GM03348 (cell line): ENCODE measurements at places on chromosomes 1 and 21.

DNA sequence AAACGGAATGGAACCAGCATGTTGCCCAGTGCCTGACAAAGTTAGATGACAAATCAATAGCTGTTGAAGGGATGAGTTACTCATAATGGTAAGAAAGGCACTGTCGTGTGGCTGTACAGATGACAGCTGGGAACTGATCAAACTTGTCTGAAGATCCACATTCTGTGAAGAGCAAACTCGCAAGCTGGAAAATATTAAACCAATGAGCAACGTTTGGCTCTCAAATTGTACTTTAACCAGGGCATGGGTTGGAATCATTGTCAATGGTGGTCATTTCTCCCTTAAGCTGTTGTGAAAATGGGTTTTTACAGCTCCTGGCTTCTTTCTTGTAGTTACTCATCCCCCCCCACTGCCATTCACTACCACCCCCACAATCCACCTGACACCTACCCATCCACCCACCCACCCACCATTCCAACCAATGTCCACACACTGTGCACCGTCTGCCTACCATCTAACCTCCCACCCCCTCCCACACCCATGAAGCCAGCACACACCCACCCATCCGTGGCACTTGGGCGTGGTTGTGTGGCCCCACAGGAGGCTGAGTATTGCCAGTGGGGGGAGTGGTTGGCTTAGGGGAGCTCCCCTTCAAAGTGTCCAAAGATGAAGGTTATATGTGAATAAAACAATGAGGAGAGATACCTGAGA is 46.7 kb downstream of the CLDN14 start:
- DNase-seq: no peak

DNA sequence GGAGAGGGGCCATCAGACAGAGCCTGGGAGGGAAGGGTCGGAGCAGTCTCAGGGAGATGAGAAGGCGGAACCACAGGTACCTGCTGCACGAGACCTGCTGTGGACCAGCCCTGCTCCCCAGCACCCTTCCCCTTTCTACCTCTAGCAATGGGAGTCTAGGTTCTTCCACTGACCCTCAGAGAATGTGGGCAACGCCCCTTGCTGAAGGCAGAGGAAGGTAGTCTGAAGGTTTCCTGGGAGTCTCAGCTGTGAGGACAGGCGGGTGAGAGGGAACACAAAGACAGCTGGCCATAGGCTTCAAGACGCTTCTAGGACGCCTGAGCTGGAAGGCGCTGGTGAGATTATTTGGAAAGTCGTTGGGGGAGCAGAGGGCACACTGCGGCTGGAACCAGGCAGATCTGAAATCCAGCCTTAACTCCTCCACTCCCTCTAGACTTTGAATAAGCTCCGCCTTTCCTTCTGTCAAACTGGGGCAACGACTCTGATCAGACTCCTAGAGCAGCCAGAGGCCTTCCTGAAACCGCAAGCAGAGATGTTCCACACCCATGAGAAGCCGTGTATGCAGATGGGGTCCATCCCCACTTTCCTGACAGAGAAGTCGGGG is 18.1 kb downstream of the SLC45A3 start:
- DNase-seq: no peak

DNA sequence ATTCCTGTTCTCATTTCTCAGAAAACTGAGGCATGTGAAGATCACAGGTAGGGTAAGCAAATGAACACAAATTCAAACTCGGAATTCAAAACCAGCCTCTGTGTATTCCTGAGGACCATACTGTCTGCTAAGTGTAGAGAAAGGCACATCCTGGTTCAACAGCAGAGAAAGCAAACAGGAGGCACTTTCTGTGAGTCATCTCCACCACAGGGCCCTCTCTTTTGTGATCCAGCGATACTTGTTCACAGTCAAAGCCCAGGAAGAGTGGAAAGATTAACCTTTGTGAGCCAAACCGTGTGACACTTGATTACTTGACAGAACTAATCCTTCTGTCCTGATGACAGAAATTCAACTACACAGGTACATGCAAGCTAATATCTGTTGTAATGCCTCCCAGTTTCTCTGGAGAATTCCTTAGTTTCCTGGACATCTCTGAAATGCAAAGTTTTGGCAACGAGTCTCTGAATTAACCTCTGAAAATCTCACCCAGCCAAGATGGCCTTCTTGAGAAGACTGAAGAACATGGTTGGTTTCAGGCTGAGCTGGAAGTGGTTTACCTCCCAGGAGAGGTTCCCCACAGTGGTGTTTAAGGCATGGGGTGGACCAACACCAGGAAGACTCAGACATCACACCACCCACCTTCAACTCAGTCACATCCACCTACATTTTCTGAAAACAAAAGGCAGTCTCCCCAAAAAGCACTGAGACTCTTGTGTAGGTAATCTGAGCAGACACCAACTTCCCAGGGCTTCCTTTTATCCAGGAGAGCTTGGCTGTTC is 98.2 kb upstream of the ERG start:
- DNase-seq: peak; percentile 26

DNA sequence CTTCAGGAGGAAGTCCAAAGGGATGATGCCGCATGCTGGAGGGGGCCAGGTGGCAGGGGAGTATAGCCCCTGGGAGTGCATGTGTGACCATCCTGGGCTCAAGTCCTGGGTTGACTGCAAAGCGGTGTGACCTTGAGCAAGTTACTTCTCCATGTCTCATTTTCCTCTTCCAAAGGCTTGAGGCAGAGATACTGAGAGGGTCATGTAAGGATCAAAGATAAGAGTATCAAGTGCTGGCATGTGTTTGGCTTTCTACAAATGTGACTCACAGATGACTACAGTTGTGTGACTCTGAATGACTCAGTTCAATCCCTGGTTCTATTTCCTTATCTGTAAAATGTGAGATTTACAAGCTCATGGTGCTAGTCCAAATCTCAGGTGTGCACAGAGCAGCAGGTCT is 26.1 kb downstream of the PROK1 start:
- DNase-seq: peak; percentile 41

DNA sequence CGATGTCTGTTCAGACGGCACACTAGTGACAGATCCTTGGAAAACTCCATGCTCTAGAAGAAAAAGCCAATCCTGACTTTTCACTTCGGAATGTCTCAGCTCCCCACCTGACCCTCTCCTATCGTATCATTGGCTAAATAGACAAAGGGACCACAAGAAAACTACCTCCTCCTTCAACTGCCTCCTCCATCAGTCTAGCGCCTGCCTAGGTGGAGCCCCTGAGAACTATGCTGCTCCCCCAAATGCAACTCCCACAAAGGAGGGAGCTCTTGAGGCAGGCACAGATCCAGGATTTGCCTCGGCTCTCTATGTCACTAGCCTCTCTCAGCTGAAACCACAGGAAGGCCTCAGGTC is 148.4 kb downstream of the TOMM20 start:
- DNase-seq: no peak

DNA sequence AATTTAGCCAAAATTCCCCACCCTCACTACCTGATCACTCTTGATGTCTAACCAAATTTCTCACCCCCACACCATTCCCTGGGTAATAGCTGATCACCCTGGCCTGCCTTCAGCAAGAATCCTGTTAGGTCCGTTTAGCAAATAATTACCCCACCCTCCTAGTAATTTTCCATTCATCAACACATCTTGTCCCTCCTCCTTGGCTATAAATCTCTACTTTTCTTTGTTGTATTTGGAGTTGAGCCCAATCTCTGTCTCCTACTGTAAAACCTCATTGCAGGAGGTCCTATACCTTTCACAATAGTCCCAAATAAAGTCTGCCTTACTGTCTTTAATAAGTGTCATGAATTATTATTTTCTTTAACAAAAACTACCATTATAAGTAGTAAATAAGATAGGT is 6.9 kb upstream of the PRKAA2 start:
- DNase-seq: no peak
